ENCODE measurements at places on chromosomes 7 and 10.

DNA sequence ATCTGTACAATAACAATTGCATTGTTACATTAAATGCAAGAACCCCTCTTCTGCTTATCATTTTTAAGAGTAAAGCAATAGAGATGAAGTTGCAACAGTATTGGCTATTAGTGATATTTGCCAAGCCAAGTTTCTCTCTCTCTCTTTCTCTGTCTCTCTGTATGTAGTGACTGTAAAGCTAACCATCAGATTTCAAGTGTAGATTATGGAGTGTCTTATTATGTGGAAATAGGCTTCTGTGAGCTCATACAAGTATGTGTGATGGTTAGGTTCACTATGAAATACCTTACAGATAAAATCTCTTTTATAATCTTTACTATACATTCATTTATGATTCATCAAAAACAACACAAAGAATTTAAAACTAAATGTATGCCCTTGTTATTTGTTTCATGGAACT lies 28.6 kb upstream of the NRP1 start:
- DNase-seq = no peak

DNA sequence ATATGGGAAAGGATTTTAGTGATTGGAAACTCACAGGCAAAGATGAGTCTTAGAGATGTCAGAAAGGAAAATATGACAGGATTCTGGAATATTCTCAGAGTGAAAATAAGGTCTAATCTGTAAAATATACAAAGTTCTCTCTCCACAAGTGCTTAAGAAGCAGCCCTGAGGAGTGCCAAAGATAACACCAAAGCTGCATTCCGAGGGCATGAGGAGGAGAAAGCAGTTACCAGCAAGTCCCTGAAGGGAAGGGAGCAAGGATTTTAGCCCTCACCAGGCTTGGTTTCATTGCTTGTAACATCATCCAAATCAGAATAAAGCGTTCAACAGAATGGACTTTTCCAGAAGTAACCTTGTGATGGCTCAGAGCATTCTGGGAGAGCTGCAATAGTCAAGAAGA lies 31.4 kb upstream of the DLX6 start:
- DNase-seq = no peak

DNA sequence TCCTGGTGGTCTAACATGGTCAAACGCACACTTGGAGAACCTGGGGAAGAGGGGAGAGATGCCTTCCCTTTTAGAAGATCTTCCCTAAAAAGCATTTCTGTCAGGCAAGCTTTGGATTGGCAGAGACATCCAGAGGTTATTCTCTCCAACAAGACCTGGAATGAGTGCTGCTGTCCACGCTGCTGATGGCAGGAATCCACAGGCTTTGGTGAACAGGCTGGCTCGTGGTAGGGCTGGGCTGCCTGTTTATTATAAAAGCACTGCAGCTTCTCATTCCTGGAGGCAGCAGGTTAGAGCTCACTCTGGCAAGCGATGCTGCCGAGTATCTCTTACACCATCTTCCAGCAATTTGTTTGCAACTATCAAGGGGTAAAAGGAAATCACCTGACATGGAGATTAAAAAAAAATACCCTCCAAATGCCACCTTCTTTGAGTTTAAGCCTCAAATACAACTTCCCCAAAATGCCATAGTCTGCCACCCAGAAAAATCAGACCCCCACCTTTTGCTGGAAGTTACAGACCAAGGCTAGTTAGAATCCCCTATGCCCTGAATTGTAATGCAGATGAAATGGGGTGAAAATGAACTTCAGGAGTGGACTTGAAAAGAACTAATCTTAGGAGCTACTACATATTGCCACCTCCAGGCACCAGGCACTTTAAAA lies 152.1 kb upstream of the KMT2E start:
- DNase-seq = no peak

DNA sequence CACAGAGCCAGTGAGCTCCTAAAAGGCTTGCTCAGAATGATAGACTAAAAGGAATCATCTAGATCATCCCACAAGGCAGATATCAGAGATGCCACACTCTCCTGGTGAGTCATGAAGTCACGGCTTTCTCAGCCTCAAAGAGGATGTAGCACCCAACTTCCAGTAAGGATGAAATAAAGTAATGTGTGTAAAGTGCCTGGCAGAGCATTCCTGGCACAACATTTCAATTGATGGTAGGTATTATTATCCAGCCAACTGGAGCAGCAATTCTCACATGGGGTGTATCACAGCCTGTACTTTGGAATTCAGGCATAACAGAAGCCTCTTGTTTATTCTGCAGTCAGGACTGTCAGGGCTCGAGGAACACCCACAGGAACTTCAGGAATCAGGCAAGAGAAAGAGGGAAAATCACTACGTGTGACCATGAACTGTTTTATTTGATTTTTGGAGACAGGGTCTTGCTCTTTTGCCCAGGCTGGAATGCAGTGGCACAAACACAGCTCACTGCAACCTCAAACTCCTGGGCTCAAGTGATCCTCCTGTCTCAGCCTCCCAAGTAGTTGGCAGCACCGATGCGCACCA lies 5.3 kb upstream of the NAT16 start:
- no peak for DNase-seq

- no peak for DNase-seq
Observed at GRCh38 chr7:17230099-17230807, 68.2 kb upstream of the AHR start.

Measured in activated gamma-delta T cell treated with anti-CD3 and anti-CD28 coated beads, Interleukin-2, amount 50 U/mL, for 16 hours (primary cell).